ENCODE measurements at places on chromosomes 5 and 9.

- H3K36me3 ChIP-seq = no peaks in the 10 kb centered on the region
- no peak overlapping the region for H3K27ac ChIP-seq
- peaks cover 2% of the 10 kb centered on the region for H3K27me3 ChIP-seq
- no peak for DNase-seq
Observed at GRCh38 chr5:7606840-7607465, 211.0 kb downstream of the ADCY2 start.

- peaks cover 13% of the 10 kb centered on the region for H3K27me3 ChIP-seq
- H3K36me3 ChIP-seq = no peaks in the 10 kb centered on the region
Observed at GRCh38 chr5:83568186-83568585, 96.6 kb downstream of the VCAN start.

DNA sequence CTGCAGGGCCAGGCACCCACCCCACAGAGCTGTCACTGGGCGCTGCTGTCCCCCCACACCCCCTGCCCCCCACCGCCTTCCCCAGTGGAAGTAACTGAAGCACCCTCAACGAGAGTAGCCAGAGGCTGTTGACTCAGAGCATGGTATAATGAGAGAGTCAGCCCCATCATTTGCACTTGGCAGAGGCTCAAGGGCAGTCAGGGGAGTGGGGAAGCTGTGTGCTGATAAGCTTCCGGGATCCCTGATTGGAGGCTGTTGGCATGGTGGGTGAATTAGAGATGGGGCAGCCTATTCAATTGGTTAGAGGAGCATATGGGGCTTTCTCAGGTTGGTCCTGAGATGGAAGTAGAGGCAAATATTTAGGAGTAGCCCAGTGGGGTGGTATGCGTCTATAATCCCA lies 77.1 kb upstream of the GOLM1 start:
- no peaks in the 10 kb centered on the region for H3K4me1 ChIP-seq
- DNase-seq = no peak
- no peaks in the 10 kb centered on the region for H3K27me3 ChIP-seq
- H3K4me3 ChIP-seq = no peak overlapping the region

- H3K36me3 ChIP-seq = peaks cover 4% of the 10 kb centered on the region
- H3K4me1 ChIP-seq = peaks cover 25% of the 10 kb centered on the region
- peak; percentile 45 for DNase-seq
- peaks cover 34% of the 10 kb centered on the region for H3K27me3 ChIP-seq
Observed at GRCh38 chr9:110048976-110049698, 158.8 kb downstream of the C9orf152 start.

DNA sequence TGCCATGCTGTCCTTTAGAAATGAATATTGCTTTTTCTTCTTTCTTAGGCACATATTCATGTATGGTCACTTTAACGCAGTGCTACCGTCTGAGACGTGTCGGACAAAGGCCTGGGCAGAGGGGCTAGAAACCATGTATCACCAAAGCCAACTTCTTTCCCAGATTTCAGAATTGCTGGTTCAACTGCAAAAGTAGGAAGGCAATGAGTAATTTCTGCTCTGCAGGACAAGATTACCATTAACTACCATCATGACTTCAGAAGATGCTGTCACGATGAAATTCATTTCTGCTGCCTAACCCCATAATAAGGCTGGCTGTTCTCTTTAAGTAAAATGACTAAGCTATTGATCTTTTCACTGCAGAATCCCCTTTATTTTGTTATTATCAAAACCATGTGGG lies 306.7 kb downstream of the PDE4D start:
- H3K27ac ChIP-seq = no peak overlapping the region
- H3K4me3 ChIP-seq = no peak overlapping the region
- peaks cover 27% of the 10 kb centered on the region for H3K27me3 ChIP-seq

Measured in activated naive CD8-positive, alpha-beta T cell treated with anti-CD3 and anti-CD28 coated beads, Interleukin-2, amount 10 ng/mL, durations not matched to agents 7 days and 5 days (primary cell).